ENCODE measurements at places on chromosomes 1 and 21.

- no peak for DNase-seq
Measured at GRCh38 chr1:81578867-81579266, 221.9 kb upstream of the ADGRL2 start.

DNA sequence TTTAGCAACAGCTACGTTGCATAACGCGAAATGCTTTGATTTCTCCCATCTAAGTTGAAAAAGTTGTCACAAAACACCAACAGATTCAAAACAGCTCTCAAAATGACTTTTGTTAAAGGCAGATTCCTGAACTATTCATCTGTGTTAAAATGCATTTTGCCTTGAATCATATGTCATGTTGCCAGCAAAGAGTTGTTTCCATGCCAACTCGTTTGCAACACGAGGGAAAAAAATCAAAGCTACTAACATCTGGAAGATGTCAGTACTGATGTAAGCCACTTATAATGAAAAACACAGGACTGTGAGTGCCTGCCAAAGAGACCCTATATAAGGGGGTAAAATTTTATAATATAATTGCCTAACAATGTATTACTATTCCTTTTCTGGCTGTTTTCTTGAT is 182.7 kb upstream of the PTBP2 start:
- DNase-seq: no peak

GRCh38 chr1:172754609-172755008 is 95.7 kb downstream of the FASLG start:
- no peak for DNase-seq

- no peak for DNase-seq
Measured at GRCh38 chr1:24732186-24732885, 12.9 kb upstream of the CLIC4 start.

DNA sequence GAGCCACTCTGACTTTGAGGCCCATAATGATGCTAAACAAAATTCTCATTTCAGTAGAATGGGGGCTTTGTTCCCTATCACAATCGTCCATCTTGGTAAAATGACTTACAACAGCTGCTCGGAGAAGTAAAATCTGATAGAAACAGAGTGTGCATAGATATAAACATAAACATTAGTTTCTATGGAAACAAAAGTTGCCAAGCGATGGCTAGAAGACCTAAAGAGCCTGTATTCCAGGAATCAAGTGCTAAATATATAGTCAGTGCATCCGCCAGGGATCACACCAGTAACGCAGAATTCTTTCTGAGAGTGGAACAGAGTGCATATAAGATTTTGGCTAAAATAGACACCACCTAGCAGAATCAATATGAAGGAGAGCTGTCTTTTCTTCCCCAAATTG is 91.2 kb upstream of the KAZN start:
- no peak for DNase-seq

DNA sequence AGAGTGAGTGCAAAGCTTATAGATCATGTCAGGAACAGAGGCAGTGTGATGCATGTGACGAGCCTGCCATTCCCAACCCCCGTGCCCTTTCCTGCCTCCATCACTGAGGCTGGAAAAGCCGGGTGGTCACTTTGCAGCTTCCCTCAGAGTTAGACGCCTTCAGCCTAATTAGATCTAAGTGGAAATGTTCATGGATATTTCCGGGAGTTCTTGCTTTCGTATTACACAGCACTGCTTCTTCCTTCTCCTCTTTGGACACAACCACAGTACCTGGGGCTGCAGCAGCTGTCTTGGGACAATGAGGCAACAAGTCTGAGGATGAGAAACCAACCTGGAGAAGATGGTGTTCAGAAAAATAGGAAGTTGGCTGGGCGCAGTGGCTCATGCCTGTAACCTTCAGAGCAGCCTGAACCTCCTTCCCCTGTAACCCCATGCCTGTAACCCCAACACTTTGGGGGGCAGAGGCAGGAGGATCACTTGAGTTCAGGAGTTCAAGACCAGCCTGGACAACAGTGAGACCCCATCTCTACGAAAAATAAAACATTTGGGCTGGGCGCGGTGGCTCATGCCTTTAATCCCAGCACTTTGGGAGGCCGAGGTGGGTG is 24.5 kb downstream of the SERINC2 start:
- no peak for DNase-seq

DNA sequence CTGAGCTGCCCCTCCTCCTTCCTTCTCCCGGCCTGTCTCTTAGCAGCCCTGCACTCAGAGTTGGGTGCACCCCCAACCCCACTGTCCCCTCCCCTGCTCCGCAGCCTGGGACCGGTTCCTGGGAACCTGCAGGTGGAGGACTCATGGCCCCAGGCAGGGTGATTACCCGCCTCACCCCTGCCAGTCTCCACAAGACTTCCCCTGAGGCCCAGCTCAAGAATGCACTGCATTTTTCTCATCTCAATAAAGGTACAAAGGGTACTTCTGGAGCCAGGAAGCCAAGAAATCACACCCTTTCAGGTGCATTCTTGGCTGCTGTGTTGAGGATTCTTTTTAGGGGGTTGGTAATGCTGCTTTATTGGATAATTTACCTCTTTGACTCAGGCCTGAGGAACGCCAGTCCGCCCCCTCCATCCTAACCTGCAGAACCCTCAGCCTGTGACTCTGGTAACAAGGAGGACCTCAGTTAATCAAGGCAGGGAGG is 126.3 kb upstream of the TMPRSS2 start:
- no peak for DNase-seq

GRCh38 chr1:185404291-185404690 is 87.2 kb upstream of the IVNS1ABP start:
- DNase-seq: no peak

DNA sequence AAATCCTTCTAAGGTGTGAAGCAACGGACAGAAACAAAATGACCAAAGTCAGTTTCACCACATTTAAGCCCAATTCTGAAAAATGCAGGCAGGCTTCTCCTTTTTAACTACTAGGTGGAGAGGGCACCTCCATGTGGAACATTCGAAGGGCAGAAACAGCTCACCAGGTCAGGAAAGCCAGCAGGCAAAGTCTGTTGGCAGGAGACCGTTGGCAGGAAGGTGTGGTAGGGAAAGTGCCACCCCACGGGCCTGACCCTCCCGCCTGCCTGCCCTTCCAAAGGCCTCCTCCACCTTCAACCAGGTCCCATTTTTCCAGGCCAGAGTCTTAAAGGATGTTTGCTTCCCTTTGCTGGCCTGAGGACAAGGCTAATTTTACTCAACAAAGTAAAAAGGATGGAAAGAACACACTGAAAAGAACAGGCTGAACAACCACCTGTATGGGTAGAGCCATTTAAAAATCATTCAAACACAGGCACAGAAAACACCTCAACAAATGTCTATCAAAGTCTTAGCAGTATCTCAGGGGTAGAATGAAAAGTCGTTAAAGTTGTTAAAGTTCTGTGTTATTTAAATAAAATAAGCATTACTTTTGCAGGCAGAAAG is 26.4 kb downstream of the CAPZB start:
- DNase-seq: no peak
